Fibroblast of lung (primary cell): ENCODE measurements at places on chromosomes 4 and X. TPM values are rescaled to one million over a fixed set of nuclear protein-coding genes. Genes with fewer than 3 reads are reported as not detected.
A peak's percentile ranks its signal among the peaks of the same experiment; 100 is the strongest.

DNA sequence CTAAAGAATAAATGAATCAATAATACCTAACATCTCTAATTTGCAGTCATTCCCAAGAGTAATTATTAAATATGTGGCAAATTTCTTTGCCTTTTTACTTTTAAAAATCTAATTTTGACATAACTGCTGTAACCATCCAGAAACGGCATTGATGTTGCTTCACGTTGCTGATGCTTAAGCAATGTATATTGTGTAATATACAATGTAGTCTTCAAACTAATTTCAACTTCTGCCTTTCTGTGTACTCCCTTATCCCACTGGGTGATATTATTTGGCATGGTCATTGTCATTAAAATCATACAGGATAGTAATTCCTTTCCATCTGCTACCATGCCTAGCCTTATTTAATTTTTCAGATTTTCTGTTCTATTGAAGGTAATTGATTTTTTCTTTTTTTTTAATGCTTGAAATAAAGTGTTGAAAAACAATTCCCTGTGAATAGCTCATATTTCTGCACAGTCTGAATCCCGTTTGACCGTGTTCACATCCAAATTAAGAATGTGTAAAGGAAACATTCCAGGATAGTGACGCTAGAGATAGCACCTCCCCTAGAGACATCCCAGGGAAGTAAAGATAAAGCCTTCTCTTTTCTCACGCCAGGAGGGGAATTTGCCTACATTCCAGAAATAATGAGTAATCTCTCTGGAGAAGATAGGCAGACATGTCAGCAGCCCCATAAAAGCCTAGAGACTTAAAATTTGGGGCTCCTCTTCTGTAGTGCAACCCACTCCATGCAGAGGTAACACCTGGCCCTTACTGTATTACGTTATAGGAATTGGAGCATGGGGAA lies 8.6 kb downstream of the FAM200B start:
- peak; percentile 98 for DNase-seq

The GLOD5 gene
- not detected in 2 replicates for total RNA-seq

DNA sequence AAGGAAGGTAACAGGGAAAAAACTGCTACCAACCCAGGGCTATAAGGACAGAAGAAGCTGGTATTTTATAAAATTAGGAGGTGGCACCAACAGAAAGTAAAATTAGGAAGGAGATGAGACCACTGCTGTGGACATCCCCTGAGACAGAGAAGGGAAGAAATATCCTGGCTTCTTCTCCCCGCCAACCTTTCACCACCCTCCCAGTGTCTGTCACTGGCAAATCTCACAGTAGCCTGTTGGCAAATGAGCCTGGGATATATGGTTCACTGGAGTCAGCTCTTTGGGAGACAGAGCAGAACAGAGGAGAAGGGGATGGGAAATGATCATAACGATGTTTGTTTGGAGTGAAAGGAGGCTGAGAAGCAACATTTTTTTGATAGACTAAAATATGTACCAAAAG lies 190.9 kb upstream of the PACRGL start:
- DNase-seq = no peak

- no peak for DNase-seq
Observed at GRCh38 chr4:108372681-108373080, 203.9 kb upstream of the LEF1 start.

The NFXL1 gene
- total RNA-seq = 9.2 and 9.6 TPM in 2 replicates

- DNase-seq = no peak
Observed at GRCh38 chr4:146846882-146847281, 98.8 kb downstream of the TTC29 start.

- peak; percentile 43 for DNase-seq
Observed at GRCh38 chr4:107896646-107897045, 34.7 kb upstream of the CYP2U1 start.

- no peak for DNase-seq
Observed at GRCh38 chr4:81757691-81758090, 286.0 kb upstream of the RASGEF1B start.

DNA sequence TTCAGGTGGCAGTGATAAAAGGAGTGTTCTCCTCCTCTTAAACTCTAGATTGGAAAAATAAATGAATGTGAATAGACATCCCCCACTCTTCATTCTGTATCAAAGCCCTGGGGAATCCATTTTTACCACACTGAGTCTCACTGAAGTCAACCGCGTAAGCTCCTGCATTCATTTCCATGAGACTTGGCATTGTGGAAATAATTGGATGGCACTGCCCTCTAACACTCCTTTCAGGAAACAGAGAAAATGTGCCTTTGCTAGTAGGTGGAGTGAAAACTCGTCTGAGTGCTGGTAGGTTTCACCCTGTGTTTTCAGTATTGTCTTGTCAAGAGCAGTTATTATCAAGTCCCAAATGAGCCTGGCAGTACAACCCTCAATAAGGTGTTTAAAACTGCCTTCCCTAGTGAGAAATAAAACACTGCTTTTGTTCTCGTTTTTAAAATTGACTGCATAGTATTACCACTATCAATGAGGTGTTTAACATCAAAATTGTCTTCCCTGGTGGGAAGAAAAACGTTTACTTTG lies 9.7 kb upstream of the CDKN2AIP start:
- DNase-seq = no peak

DNA sequence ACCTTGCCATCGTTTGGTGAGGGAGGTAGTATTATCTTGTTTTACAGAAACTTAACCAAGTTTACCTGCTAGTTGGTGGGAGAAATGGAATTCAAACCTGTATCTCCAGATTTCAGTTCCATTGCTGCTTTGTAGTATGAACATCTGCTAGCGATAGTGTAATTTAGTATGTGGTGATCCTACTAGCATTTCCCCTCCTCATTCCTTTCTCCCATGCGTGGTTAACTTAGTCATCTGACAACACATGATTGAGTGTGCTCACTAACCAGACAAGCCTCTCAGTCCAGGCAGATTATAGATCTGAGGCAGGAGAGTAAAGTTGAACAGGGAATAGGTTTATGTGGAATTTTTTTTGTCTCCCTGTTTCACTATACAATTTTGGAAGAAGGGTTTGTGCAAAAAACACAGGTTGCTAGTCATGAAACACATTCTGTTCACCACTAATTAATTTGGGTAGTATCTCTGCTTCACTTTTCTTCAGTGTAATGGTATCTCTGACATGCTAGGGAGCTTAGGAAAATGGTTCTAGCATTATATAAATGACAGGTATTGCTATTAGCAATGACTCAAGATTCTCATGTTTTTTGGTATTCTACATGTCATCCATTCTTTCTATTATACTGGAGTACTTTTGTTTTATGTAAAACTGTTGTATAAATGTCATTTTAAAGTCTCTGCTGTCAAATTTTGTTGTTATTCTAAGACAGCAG lies 21.7 kb downstream of the RBPJ start:
- peak; percentile 89 for DNase-seq

- DNase-seq = peak; percentile 44
Observed at GRCh38 chr4:106194801-106195200, 121.2 kb downstream of the TBCK start.

DNA sequence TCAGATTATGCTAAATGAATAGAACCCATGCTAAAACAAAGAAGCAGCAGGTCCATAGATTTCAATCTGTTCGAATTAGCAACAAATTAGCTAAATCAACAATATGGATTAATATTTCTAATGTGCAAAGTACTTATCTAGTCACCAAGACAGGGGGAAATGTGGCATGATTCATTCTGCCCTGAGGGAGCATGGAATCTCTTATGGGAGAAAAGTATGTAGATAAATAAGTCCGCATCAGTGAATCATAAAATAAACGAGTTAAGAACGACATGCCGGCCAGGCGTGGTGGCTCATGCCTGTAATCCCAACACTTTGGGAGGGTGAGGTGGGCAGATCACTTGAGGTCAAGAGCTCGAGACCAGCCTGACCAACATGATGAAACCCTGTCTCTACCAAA lies 102.1 kb downstream of the ANOS1 start:
- DNase-seq = no peak

GRCh38 chr4:98930311-98930865 lies 1.5 kb upstream of the EIF4E start:
- no peak for DNase-seq

DNA sequence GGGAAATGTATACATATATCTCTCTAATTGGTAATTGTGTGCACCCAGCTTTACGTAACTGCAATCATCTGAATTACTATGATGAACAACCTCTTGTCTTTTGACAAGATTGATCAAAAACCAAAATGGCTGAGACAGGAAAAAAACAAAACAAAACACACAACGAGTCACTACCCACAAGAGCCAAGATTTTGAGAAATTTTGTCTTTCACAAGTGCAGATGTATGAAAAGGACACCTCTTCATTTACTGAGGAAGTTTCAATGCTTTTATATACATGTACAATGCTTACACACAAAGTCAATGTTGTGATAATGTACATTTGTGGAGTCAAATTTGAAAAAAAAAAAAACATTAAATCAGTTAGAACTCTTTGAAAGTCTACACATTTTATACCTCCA lies 224.6 kb downstream of the SCFD2 start:
- no peak for DNase-seq

DNA sequence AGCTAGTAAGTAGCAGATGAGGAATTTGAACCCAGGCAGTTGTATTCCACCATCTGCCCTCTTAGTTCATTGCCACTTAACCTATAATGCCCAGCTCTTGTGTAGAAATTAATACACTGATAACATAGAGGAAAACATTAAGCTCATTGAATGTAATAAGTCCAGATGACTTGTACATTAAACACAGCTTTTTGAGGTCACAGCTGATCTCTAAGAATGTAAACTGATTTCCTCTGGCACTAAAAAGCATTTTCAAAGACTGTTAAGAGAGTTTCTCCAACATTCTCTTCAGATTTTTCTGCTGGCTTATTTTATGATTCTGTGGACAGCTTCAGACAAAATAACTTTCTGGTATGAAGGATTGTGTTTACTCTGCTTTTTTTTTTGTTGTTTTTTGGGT lies 42.7 kb downstream of the HPRT1 start:
- peak; percentile 55 for DNase-seq

DNA sequence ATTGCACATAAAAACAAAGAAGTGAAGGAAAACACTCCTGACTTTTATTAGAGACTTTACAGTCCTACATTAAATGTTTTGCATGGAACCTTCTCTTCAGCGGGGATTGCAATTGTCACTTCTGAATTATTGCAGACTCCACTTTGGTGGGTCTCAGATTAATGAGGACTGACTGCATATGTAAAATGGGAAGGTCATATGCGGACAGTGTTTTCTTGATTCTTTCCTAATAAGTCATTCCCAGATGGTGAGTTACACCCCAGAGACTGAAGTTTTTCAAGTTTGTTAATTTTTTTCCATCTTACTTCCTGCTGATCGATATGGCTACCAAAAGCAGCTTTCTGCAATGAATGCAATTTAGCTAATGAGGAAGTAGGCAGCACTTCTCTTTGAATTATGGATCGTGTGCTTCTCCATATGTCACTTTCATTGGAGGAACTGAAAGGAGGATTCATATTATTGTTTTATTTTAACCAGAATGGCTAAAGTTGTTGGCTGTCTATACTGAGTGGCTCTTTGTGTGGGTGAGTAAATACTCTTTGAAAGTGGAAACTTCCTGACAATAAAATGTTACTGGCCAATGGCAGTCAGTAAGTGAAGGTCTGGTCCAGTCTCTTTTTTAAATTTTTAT lies 119.3 kb upstream of the CLNK start:
- DNase-seq = peak; percentile 41

- no peak for DNase-seq
Observed at GRCh38 chrX:46488712-46489111, 56.5 kb downstream of the ZNF674 start.

The CFAP299 gene
- total RNA-seq = 2.3 and 16.2 TPM in 2 replicates

The IGFBP7 gene
- total RNA-seq = 54.8 and 108 TPM in 2 replicates

The RGN gene
- total RNA-seq = 15.4 and 23.8 TPM in 2 replicates

DNA sequence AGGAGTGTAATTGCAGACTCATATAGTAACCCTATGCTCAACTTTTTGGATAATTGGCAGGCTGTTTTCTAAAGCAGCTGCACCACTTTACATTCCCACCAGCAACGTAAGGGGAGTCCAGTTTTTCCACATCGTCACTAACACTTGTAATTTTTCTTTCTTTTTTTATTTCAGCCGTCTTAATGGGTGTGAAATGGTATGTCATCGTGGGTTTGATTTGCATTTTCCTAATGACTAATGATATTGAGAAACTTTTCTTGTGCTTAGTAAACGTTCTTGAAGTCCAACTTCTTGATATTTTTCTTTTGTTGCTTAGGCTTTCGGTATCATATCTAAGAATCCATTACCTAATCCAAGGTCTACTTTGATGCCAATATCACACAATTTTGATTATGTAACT lies 95.3 kb upstream of the IL1RAPL1 start:
- no peak for DNase-seq

GRCh38 chrX:26922278-26922677 lies 540.9 kb downstream of the PPP4R3C start:
- DNase-seq = peak; percentile 41

DNA sequence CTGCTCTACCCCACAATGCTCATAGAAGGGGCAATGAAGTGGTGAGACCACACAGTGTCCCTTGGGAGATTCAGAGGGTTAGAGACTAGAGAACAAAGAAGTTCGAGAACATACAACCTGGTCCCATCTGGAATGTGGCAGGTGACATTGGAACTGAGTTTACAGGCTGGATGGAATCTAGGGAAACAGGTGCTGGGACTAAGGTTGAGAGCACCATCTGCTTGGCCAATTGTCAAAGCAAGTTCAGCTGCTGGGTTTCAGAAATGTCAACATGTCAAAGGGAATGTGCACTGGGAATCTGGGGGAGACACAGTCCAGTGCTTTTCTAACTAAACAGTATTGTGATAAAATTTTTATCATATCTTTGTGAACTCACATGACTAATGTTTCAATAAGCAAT lies 15.9 kb upstream of the FAM13A start:
- no peak for DNase-seq

GRCh38 chrX:148513661-148514060 lies 13.2 kb downstream of the AFF2 start:
- no peak for DNase-seq

The NIPAL1 gene
- under 0.01 TPM in 1 of 2 replicates, not detected in the other for total RNA-seq

DNA sequence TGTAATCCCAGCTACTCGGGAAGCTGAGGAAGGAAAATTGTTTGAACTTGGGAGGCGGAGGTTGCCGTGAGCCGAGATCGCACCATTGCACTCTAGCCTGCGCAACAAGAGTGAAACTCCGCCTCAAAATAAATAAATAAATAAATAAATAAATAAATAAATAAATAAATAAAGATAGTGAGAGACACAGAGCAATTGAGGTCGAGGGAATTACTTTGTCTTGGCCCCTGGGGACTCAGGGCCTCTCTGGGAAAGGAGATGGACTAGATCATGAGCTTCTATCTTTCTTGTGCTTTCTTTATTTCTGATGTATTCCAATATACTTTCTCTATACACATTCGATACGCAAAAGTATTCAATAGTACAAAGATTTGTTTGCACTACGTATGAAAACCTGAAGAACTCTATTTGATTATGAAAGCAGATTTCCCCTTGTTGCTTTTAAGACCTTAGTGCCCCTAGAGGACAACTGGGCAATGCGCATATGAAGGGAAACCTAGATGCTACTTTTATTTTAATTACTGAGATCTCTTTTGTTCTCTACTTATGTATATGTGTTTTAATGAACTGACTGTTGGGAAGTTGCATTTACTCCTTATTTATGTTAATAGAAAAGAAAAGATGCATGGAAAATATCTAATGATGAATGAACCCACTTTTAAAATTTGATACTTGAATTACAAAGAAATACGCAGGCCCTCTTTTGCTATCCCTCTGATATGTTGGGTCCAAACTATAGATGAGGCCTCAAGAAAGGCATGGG lies 12.8 kb upstream of the ELOVL6 start:
- peak; percentile 51 for DNase-seq

GRCh38 chrX:35442421-35442820 lies 355.7 kb upstream of the MAGEB16 start:
- DNase-seq = no peak

The BEND4 gene
- under 0.01 TPM in 1 of 2 replicates, not detected in the other for total RNA-seq

The RAI2 gene
- 1.3 and 2.1 TPM in 2 replicates for total RNA-seq
